ENCODE measurements at places on chromosomes 5 and 9.

- no peak for DNase-seq
These were observed 726 bp downstream of the DAP start for GRCh38 chr5:10760096-10760920.

GRCh38 chr5:52906845-52907244, 82.3 kb upstream of the ITGA2 start:
- no peak for DNase-seq

GRCh38 chr9:2210201-2210600, 195.1 kb downstream of the SMARCA2 start:
- no peak for DNase-seq

DNA sequence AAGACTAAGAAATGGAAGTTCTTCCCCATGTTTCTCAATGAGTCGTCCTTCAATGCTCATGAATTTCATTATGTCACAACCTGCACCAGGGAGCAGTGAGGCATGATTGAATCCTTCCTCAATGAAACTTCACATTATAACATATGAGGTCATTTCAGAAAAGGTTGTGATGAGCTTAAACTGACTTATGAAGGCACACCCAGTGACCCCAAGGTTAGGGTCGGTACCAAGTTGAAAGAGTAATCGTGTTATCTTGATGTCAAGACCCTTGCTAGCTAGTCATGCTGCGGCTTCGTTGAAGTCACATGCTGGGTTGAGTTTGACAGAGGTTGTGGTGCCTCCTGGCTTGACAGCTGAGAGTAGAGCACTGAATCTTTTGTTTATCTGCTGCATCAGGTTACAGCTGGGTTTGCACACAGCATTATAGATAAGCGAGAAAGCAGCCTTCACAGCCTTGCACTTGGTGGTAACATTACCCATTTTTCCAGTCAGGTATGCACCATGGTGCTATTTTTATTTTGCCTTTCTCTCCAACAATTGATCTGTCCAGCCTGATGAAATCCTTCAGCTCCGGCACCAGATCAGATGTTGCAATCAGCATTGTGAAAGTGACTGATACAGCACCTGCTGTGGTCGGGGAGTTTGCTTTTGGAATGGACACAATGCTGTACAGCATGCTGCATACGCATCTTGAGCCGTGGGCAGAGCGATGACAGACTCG, 133.2 kb downstream of the ERCC6L2 start:
- no peak for DNase-seq

GRCh38 chr5:6525910-6526309, 77.3 kb downstream of the UBE2QL1 start:
- no peak for DNase-seq

- no peak for DNase-seq
These were observed 167.7 kb upstream of the RASA1 start for GRCh38 chr5:87099968-87100367.

DNA sequence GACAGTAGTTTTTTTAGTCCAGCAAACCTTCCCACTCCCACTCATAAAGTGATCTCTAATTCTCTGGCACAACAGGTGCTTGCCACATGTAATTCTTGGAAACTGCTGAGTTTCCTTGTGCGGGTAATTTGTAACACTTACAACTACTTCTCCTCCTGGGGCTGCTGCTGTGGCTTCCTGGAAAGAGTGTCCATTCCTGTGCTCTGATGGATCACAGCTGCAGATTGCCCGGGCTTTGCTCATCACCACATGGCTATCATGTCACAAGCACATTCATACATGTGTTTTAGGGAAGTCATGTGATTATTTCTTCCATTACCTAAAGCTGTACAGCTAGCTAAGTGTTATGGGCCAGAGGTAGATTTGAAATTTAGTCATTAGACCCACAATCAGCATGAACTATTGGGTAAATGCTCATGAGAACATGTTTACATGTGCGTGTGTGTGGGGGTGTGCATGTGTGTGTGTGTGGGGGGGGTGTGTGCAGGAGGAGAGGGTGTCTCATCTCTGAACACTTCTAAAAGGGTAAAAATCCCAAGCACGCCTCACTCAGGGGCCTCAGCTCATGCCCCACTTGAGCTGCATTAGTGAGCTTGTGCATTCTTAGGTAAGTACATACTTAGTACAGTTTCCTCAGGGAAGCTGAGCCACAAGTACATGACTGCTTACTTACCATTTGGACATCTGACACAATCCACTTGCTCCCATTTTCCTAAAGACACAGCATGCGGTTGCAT, 118.1 kb upstream of the CCDC112 start:
- DNase-seq: no peak

GRCh38 chr5:7016999-7017747, 303.9 kb downstream of the TENT4A start:
- no peak for DNase-seq

GRCh38 chr9:74499770-74500583, 2.8 kb downstream of the RORB start:
- no peak for DNase-seq

GRCh38 chr9:134500931-134501760, 140.5 kb upstream of the COL5A1 start:
- DNase-seq: no peak

GRCh38 chr9:97412626-97413385, 910 bp downstream of the TDRD7 start:
- no peak for DNase-seq

DNA sequence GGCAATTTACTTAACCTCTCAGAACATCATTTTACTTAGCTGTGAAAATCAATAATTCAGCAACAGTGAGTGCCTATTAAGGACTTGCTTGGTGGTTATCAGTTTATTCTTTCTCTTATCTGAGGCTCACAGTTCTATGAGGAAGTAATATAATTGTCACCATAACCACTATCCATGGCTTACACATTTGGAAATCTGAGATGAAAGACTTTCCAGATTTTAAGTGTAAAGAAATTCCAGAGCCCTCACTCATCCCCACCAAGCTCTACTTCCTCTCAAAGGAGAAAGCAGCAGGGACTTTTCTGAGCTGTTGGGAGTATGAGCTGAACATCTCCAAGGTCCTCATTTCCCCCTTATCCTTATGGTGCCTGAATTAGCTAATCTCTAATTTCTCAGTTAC, 321.5 kb downstream of the FBXL7 start:
- DNase-seq: no peak

DNA sequence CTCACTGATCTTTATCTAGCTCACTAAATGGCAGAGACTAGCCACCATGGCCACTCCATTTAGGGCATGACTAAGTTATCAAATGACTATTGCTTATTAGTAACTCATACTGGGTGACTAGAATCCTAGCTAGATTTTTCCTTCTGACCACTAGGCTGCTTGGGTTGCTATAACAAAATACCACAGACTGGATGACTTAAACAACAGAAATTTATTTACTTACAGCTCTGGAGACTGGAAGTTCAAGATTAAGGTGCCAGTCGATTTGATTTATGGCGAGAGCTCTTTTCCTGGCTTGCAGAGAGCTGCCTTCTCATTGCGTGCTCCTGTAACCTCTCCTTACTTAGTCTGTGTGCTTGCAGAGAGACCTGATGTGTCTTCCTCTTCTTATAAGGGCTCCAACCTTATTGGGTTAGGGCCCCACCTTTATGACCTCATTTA, 55.0 kb upstream of the APC start:
- no peak for DNase-seq

DNA sequence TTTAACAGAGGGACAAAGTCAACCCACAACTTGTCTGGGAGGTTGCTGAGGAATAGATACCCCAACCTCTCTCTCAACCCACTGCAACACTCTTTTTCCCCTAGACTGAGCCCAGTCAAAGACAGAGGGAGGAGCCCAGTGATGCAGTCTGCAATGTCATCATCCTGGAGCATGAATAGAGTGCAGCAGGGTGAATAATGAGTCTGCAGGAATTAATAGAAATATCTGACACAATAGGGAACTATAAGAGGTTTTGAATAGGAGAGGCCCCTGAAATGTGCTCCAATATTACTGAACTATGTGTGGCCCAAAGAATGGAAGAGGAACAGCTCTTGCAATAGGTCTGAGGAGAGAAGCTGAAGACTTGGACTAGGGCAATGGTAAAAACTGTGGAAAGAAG, 59.1 kb downstream of the PDCD1LG2 start:
- DNase-seq: no peak

GRCh38 chr5:322281-322941, 897 bp downstream of the AHRR start:
- DNase-seq: no peak

- DNase-seq: no peak
These were observed 104.5 kb downstream of the STK32A start for GRCh38 chr5:147339313-147339712.

- no peak for DNase-seq
These were observed 2.0 kb upstream of the F2RL2 start for GRCh38 chr5:76625087-76625815.

DNA sequence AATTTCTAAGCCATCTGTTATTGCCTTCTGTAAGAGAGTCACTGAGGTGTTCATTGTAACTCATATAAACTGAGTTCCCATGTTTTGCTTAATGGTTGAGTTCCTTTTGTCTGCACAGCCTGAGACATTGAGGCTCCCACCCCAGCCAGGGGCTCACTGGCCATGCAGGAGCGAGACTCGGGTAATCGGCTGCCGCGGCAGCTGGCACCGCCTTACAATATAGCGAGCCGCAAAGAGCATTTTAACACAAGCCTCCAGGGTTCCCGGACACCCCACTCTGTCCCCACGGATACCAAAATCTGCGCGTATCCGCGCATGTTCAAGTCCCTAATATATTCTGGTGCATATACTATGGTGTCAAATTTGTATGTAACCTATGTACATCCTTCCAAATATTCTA, 24.4 kb upstream of the GLDC start:
- no peak for DNase-seq

DNA sequence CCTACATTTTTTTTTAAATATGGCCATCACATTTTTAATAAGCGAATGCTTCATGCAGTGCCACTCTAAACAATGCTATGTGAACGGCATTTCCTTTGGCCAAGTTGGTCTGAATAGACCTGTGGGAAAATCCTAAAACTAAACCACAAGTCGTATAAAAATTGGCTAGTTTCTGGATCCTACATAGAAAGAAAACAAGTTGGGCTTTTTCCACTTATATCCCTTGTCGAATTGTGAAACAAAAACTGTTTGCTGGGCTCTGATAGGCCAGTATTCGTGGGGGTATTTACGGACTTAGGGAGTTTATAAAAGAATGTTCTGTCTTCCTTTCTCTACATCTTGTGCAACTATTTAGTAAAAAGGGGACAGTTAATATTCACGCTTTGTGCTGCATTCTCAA, 153.1 kb upstream of the KLF9 start:
- no peak for DNase-seq

GRCh38 chr5:40045429-40045828, 620.6 kb upstream of the DAB2 start:
- no peak for DNase-seq

DNA sequence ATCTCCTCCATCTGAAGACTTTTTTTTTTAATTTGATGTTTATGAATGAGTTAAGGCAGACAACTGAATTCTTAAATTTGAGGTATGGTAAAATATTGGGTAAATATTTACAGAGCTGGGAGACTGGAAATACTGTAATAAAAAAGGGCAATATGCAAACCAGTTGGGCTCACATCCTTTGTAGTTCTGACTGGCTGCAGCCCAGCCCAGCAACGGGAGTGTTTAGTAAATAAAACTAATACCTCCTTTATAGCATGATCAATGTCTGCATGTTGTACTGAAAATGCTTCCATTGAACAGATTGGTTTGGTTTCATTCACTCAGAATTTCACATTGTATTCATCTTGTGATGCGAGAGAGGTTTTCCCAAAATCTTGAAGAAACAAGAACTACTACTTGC, 365.0 kb downstream of the DMRT2 start:
- no peak for DNase-seq

DNA sequence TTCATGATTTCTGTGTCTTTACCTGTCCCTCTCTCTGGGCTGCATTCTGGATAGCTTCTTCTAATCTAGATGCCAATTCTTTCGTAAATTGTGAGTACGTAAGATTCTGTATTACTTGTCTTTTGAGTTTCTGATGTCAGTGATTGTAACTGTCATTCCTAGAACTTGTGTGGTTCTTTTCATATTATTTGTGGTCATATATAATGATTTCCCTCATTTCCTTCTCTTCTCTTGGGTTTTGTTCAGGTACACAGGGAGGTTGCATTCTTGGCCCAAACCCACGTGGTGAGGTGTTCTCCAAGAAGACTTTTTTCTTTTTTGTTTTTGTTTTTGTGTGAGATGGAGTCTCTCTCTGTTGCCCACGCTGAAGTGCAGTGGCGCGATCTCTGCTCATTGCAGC, 13.8 kb downstream of the UGCG start:
- DNase-seq: no peak

DNA sequence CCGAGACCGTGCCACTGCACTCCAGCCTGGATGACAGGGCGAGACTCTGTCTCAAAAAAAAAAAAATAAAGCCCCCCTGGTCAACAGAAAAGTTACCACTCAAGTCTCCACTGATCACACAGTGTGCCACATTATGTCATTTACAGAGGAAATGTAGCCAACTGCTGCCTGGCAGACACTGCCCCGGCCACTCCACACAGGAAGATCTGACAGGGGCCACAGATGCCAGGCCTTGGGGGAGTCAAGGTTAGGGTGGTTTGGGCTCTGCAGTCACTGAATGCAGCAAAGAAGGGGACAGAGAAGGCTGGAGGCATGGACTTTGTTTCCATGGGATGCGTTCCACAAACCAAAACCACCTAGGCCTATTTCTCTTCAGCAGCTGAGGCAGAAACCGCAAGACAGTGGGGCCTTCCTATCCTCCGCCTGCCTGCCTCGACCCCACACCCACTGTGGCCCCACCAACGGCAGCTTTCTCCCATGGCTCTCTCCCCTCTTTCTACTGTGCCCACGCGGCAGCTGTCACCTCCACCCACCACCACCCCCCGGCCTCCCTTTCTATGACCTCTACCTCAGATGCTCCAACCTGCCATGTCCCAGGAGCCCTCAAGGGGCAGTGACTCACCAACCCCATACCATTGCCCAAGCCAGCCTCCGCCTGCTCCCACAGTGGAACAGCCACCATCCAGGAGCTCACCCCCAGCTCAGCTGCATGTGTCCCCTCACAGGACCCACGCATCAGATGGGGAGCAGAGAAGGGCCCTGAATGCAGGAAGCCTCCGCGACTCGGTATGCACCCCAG, 12.4 kb downstream of the IPPK start:
- no peak for DNase-seq

DNA sequence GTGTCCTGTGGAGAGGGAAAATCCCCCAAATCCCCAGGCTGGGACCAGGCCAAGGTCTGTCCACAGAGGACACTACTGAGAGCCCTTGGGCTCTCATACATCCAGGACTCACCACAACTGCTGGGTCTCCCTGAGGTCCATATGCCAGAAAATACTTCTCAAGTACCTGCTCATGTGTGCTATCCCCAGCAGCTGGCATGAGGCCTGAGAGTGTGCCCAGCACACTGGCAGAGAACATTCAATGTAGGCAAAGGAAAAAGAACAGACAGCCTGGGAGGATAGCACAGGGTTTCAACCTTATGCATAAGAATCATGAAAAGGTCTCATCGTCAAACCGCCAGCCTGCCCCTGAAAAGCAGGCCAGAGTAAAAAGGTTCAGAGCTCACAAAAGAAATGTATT, 154.1 kb upstream of the TAS2R1 start:
- DNase-seq: no peak

- no peak for DNase-seq
These were observed 23.6 kb downstream of the TICAM2 start for GRCh38 chr5:115578657-115579056.

GRCh38 chr5:140223567-140223966, 48.6 kb downstream of the CYSTM1 start:
- no peak for DNase-seq

All from NCI-H1436 (cell line).